ENCODE measurements at places on chromosomes 6 and 20.

- DNase-seq, result no peak
Observed at GRCh38 chr6:169701311-169701953, 397 bp downstream of the WDR27 start.

DNA sequence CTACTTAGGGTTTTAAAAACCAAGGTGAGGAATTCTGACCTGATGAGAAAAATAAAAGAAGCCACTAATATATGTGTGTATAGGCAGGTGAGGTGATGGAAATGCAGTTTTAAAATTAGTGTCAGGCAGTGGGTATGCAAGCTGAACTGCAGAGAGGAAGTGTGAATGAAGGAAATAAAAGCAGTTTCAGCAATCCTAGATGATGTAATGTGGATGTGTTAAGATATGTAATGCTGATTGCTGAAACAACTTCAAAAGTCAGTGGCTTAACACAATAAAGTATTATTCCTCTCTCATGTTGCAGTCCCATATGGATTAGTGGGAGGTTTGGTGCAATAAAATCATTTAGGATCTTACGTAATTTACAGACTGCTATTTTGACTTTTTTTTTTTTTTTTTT lies 119.9 kb upstream of the ASCC3 start:
- DNase-seq, result no peak

- no peak for DNase-seq
Observed at GRCh38 chr20:49110767-49111694, 64.9 kb downstream of the CSE1L start.

DNA sequence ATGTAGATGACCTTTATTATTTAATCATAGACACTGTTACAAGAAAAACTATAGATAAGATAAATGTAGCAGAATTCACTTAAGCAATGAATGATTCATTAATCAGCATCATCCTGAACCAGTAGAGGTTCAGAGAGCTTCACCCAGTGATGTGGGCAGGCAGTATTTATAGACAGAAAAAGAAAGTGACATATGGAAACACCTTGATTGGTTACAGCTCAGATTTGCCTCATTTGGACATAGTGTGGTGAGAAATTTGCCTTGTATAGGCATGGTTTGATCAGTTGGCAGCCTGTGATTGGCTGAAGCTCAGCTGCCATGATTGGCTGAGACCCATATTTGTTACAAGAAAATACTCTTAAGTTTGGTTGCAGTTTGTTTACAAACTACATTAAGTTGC lies 4.6 kb downstream of the C6orf58 start:
- no peak for DNase-seq

DNA sequence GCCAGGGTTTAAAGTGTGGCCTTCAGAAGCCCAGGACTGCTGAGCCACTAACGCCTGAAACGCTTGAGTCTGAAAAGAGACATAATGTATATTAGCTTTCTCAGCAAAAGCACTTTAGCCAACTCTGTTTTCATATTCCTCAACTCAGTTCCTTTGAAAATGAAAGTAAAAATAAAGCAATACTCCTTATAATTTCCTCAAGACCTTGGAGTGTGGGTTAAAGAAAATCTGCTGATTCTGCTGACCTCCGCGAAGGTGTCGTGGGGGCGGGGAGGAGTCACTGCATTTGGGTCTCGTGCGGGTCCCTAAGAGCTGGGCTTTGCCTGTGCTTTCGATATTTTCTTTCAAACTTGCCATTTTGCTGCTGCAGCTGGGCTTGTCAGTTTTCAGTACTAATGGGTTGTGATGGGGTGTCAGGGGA lies 142.2 kb upstream of the ARID1B start:
- DNase-seq, result no peak

GRCh38 chr6:3693831-3694230 lies 57.7 kb downstream of the PXDC1 start:
- DNase-seq, result no peak

- no peak for DNase-seq
Observed at GRCh38 chr6:10163203-10163962, 251.5 kb downstream of the TFAP2A start.

- DNase-seq, result no peak
Observed at GRCh38 chr20:57439432-57439831, 48.2 kb downstream of the RBM38 start.

GRCh38 chr6:25928562-25929324 lies 1.7 kb downstream of the SLC17A2 start:
- no peak for DNase-seq

DNA sequence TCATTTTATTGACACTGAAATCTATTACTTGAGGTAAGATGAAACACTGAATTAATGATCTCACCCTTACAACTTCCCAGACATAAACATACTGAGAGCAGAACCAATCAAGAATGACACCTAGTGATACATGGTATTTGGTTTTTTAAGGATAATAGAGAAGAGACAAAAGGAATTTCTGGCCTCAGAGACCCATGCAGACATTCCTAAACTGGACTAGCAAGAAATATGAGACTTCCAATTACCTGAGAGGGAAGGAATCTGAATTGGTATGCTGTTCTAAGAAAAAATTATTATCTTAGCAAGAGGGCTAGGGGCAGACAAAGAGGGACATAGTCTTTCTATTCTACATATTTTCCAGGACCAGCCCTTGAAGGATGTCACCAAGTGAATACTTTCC lies 141.1 kb downstream of the BMP5 start:
- no peak for DNase-seq
